Cerebellar nuclear complex (tissue), 1 donor: ENCODE measurements at places on chromosomes 12 and 14.

DNA sequence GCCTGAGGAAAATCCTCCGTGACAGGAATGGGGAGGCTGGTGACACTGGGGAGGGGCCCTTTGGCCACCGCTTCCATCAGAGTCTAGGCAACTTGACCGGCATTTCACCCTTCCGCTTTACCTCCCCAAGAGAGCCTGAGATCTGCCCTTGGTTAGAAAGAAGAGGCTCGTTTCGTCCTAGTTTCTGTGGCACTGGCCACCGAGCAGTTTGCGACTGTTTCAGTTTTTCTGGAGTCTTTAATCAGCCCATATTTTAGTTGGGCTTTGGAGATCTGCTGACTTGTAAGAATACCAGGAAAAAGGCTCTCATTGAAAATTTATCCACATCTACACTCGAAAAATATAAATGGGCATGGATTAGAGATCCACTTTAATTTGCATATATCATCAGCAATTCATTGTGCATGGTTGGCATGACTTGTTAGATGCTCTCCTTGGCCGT, 414 bp upstream of the ANKS1B start:
- DNase-seq: no peak

DNA sequence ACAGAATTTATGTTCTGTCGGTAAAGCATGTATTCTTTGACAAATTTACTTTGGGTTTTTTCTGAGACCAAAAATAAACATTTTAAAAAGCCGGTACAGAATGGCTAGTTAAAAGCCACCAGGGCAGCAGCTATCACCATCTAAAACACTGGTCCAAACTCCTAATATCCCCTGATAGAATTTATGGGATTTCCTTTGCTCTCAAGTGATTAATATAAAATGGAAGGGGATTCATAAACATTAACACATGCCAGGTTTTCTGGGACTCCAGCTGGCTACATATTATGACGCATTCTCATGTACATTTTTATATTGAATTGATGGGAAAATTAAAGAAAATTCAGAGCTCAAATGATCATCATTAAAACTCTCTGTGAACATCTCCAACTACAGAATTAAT, 640.8 kb downstream of the C12orf50 start:
- no peak for DNase-seq

GRCh38 chr14:25032092-25032784, 17.7 kb downstream of the STXBP6 start:
- no peak for DNase-seq

- DNase-seq: no peak
Measured at GRCh38 chr12:56084958-56085543, 5.1 kb downstream of the ERBB3 start.

DNA sequence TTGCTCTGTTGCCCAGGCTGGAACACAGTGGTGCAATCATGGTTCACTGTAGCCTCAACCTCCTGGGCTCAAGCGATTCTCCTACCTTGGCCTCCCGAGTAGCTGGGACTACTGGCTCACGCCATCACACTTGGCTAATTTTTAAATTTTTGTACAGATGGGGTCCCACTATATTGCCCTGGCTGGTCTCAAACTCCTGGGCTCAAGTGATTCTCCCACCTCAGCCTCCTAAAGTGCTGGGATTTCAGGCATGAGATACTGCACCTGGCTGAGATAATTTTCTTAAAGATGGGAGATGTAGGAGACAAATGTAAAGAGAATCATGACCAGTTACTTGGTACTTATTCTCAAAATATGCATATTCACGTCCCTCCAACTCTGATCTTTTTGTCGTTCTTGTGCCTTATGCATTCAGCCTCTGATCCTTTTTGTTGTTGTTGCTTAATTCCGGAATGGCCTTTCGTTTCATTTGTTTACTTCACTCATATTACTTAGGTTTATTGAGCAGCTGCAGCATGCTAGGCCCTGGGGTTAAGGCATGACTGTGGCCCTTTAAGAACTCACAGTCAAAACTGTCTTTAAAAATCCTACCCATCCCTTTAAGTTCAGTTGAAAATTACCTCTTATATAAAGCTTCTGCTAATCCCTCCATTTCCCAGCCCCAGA, 8.9 kb downstream of the RBMS2 start:
- no peak for DNase-seq

DNA sequence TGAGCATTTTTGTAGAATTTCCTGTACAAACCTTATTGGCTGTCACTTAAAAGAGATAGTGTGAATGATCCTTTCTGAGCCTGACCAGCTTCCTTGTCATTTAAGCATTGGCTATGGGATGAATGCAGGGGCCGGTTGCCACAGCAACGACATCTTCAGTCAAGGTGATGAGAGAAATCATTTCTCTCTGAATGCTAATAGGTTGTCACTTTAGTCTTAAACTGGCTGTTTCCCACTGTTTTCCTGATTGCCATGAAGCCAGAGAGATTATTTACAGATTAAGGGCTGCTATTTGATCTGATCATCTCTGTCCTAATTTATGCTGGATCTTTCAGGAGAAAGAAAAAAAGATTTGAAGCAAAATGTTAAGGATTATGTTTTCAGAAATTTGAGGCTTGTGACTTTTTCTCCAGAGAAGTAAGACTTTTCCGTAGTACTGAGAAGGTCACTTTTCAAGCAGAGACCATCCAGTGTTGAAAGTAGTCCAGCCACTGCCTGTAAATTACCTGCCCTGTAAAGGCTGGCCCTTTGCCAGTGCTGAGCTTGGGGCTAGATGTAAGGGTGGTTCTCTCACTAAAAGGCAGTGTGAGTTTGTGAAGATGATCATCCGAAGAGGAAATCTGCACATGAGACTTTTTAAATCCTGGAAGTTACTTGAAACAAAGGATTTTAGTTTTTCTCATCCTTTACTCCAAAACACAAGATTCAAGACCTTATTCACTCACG, 235.6 kb downstream of the DACT1 start:
- no peak for DNase-seq

DNA sequence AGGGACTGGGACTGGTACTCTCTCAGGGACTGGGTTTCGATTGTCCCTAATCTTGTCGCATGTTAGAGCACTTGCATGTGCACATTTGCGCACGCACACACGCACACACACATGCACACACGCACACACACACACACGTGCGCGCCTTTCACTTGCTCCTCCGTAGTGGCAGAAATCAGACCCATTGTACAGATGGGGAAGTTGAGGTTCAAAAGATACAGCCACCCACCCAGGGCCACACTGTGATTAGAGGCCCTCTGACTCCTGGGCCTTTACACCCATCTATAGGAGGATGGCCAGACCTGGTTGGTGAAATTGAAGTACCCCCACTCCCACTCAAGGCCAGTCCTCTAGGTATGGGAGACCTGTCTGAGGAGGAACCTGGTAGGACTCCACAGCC, 167.8 kb upstream of the LHX5 start:
- DNase-seq: no peak

DNA sequence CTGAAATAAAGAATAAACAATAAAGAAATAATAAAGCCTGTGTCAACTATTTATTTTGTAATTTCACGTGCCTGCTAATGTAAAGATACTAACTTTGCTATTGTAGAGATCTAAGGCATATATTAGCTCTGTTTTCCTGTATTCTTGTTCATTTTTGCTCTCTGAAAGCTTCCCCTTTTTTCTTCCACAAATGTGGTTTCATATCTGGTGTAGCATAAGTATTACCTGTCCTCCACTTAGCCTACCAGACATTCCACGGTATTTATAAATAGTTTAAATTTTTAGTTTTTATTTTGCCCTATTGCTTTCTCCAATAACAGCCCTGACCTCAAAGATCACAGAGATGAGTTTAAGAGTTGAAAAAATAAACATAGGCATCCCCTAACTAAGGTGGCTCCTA, 92.6 kb upstream of the ATP2B1 start:
- no peak for DNase-seq

DNA sequence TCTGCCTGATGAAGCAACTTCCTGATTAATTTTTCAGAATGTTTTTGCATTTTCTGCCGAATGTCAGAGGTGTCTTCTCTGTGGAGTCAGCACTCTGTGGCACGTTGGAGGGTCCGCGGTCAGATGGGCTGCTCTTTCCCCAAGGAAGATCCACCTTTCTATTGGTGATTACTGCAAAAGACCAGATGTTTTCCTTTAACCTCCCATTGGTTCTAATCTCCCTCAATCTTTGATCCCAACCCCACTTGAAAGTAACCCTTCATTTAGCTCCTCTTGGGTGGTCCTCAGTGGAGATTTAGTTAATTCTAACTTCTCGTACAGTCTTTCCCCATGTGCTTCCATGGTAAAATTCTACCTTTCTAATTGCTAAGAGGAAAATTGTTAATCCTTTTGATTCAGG, 397.7 kb upstream of the DDHD1 start:
- DNase-seq: no peak

DNA sequence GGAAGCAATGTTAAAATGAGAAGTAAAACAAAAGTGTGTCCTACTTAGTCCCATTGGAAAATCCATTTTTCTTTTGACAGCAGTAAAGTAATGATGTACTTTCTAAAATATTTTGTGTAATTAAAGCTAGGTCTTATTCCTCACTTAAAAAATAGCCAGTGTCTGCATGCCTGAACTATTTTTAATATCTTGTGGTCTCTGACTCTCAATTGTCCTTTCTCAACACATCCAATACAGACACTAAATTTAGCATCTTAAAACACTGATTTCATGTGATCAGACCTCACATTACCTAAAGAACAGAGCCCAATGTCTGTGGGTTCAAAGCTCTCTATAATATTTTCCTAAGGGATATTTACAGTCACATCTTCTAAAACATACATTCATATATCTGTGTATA, 108.0 kb downstream of the DERA start:
- DNase-seq: no peak

DNA sequence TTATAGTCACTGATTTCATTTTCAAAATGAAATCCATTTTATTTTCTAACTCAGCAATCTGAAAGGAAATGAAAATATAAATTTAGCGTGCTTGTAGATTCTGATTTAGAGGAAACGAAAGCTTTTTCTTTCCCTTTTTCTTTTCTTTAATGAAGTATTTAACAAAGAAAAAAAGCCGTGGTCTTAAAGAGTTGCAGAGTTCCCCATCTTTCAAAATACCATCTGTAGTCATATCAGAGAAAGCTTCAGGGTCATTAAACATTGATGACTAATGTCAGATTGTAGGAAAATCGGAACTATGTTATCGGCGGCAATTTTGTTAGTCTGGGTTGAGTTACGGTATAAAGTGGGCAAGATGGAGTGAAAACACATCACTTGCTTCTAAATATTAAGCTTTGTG, 32.3 kb downstream of the DRAM1 start:
- no peak for DNase-seq

DNA sequence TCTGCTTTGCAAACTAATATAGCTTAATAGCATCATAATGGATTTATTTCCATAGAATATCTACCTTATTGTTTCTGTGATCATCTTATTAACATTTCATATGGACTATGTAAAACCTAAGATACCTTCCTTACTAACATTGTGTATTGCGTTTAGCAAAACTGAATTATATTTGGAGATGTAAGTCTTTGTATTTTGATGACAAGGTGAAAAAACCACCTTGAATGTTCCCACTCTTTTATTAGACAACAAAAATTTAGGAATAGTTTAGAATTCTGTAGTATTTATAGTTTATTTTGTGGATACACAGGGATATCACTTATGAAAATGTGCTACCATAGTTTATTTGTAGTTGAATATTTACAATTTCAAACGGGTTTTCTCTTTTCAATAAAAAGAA, 32.0 kb downstream of the RASSF8 start:
- no peak for DNase-seq

DNA sequence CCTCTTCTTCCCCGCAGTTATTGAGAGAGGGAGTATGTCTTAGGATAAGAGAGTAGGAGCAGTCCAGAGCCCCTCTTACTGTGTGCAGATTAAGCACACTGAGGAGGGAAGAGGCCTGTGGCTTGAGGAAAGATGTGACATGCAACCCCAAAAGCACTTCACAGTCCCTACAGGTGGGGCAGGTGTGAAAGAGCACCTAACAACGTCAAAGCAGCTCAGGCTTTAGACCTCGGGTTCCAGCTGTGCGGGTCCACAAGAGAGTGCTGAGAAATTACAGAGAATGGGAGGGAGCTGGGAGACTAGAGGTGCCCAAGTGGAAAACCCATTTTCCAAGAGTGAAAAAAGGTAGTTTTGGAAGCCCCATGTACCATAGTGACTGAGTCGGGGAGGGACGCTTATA, 127.6 kb downstream of the SLC25A47 start:
- no peak for DNase-seq

- no peak for DNase-seq
Measured at GRCh38 chr14:102545461-102546265, 36.1 kb upstream of the ANKRD9 start.

DNA sequence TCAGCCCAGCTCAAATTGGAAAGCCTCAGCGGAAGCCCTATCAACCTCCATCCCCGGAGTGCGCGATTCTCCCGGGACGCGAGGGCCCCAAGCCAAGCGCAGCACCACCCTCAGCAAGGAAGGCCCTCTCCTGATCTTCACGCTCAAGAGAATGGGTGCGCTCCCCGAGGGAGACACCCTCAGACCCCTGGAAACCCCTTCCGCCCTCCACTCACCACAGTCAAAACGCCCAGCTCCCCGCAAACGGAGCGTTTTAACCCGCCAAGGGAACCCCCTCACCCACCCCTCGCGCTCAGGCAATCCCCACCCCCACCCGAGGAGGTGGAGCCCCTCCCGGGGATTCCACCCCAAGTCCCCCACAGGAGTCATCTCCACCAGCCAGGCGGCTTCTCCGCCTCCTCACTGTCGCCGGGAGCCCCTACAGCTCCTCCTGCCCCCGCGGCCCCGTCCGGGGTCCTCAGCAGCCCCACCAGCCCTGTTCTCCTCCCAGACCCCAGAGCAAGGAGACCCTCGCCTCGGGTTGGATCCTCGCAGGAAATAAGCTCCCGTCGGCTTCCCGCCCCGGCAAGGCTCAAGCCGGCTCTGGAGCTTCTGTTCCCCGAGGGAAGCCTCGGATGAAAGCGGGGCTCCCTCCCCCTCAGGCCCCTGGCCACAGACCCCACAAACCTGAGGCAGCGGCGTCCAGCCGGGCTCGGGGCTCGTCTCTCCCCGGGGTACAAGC, 507 bp downstream of the BAZ2A start:
- DNase-seq: no peak

DNA sequence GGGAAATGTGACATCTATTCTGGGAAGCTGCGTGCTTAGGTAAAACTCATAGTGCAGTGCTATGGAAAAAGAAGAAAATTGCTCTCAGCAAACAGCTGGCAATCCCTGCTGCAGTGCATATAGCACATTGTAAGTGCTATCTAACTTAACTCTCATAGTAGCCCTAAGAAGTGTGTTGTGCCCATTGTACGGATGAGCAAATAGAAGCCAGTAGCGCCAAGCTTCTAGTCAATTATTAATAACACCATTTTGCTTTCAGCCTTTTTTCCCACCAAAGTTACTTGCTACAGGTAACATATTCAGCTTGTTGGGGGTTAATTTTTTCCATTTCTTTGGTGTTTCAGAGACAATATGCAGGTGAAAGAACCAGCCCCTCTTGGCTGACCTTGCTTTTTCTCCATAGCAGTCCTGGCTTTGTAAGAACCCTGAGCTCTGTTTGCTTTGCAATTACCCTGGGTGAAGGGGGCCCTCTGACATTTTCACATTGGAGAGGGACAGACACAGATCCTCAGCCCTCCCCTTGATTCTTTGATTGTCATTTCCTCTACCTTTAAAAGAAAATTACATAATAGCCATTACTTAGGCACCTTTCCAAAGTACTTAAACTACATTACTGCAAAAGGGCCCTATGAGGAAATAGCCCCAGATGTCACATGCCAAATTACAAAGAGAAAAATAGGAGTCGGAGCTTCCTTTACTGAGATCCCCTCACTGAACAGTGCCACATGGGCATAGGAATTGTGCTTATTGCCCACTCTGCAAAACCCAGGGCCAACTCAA, 576.2 kb upstream of the TBX3 start:
- no peak for DNase-seq
